ENCODE measurements at places on chromosomes 1 and 21.

- no peak for DNase-seq
Observed at GRCh38 chr1:160354388-160354985, 11.3 kb downstream of the NCSTN start.

GRCh38 chr1:46522969-46523320 is 28.5 kb downstream of the KNCN start:
- DNase-seq = no peak

DNA sequence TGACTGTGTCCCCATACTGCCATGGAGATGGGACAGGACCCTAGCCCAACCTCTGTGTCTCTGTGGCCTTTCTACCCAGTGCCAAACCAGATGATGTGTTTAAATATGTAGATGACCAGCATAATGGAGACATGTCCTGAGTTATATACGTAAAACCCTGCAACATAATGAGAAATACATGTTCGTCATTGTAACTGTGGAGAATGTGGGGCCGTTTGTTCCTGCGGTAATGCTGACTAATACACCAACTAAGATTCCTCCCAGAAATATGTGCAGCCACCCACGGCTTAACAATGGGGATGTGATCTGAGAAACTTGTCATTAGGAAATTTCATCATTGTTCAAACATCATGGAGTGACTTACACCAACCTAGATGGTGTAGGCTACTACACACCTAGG is 71.7 kb upstream of the SIM2 start:
- DNase-seq = no peak

- no peak for DNase-seq
Observed at GRCh38 chr21:16302851-16303282, 573.1 kb downstream of the USP25 start.

GRCh38 chr1:174204697-174205308 is 45.5 kb downstream of the RABGAP1L start:
- DNase-seq = no peak

DNA sequence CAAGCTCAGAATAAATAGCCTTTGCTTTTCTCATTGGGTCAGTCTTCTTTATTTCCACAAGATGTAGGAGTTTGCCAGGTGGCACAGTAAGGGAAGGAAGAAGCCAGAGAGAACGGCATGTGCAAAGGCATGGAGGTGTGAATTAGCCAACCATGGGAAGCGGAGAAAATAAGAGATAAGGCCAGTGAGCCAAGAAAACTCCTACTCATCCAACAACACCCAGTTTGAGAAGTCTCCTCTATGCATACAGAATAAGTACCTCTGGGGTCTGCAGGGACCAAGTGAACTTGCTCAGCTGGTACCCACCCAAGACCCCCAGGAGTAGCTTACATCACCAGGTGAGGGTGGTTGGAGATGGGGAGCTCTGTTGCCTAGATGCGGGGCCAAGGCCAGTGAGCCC is 66.7 kb downstream of the TAS1R2 start:
- no peak for DNase-seq

DNA sequence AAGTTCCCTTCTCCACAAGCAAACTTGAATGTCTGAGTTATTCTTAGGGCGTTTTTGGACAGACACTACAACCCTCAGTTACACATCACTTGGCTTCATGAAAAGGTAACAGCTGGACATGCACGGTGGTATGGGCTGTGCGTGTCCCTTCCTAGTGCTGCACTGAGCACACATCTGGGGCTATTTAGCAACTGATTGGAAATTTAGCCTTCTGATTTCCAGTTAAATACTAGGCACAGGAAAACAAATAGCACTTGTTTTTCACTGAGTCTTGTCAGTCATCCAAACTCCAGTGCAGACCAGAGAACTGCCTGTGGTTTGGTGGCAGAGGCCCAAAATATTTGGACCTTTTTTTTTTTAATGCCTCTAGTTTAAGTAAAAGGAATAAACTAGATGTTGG is 134.7 kb downstream of the TGFBR3 start:
- DNase-seq = no peak

- DNase-seq = no peak
Observed at GRCh38 chr1:159207080-159207479, 2.4 kb downstream of the ACKR1 start.

DNA sequence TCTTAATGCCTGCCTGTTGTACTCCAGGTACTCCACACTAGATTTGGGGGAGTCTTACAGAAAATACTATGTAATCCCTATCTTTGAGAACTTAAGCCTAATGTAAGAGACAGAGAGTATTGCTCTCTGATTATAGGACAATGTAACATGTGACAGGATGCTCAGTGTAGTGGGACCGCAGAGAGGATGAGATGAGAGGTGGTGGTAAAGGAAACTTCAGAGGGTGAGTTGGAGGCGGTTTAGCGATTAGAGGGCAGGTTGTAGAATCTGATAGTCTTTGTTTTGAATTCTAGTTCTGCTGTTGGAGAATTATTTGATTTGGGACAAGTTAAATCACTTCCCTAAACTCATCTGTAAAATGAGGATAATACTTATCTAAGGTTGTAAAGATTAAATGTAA is 5.4 kb downstream of the SOAT1 start:
- DNase-seq = peak; percentile 3

DNA sequence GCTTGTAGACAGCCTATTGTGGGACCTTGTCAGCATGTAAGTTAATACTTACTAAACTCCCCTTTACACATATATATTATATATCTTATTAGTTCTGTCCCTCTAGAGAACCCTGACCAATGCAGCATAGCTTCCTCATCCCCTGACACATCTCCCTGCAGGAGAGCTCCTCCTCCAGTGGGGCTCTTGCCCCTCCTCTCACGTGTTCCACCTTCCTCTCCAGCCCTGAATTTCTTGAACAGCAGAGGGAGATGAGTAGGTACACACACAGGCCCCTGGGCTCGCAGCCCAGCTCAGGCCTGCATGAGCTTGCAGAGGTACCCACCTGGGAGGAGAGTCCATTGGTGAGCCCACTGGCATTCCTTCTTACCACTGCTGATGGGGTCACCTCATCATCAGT is 27.3 kb upstream of the GOLT1A start:
- no peak for DNase-seq

DNA sequence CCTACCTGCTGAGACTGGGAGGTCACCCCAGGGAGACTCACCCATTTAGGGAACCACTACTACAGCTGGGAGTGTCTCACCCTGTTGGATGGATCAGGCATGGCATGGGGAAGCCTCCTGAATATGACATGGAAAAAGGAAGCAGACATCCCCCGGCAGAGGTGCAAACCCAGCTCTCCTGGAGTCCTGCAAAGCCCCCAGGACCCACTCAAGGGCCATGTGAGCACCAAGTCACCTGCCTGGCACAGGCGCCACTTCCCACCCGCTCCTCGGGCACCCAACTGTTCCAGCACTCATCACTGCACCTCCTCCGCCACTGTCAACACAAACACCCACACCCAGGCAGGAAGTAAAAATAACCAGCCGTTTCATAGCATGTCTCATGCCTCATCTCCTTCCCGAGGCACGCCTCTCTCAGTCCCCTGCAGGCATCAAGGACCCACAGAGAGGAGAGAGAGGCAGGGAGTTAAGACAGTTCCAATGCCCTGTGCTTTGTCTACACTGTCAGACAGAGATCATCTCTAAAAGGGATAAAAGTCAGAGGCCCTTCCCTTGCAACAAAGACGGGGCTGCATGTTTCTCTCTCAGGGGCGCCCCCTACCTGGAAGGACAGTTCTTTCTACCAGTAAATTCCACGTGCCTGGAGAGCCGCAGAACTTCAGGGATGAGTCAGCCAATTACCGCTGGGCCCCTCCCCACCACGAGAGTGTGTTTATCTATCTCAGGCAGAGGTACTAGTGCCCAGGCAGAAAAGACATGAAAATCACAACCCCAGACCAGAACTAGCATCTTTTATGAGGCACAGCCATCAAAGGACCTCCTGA is 150.1 kb upstream of the SOD1 start:
- DNase-seq = no peak

- no peak for DNase-seq
Observed at GRCh38 chr21:38925923-38926322, 120.2 kb downstream of the ETS2 start.

- peak; percentile 62 for DNase-seq
Observed at GRCh38 chr21:14569868-14570267, 23.8 kb upstream of the SAMSN1 start.

DNA sequence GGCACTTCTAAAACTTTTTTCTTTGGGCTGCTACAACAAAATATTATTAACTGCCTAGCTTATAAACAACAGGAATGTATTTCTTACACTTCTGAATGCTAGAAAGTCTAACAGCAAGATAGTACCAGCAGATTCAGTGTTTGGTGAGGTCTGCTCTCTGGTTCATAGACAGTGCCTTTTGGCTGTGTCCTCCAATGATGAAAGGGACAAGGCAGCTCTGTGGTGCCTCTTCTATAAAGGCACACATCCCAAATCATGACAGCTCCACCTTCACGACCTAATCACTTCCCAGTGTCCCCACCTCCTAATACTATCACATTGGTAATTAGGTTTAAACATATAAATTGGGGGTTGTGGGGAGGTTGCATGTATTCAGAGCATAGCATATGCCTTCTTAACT is 9.5 kb downstream of the CFH start:
- DNase-seq = no peak

- DNase-seq = no peak
Observed at GRCh38 chr21:44702111-44702972, 5.4 kb downstream of the KRTAP10-12 start.

DNA sequence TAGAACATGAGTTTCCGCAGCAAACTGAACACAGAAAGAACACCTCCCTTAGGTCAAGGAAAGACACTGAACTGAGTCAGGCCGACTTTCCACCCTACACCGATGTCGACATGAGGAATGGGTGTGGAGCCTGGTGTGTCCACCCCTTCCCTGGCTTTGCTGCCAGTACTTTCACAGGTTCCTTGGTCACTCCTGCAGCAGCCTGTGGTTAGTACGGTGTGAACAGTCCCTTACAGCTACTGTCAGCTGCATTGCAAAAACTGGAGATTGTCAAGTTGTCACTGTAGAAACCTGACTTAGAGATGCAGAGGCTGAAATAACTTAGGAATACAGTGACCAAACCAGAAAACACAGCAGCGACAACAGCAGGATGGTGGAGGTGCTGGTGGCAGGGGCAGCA is 7.1 kb downstream of the PGLYRP3 start:
- DNase-seq = no peak

- no peak for DNase-seq
Observed at GRCh38 chr1:226763905-226764264, 24.8 kb upstream of the ITPKB start.

- no peak for DNase-seq
Observed at GRCh38 chr1:224213438-224214119, 30.5 kb downstream of the DEGS1 start.

DNA sequence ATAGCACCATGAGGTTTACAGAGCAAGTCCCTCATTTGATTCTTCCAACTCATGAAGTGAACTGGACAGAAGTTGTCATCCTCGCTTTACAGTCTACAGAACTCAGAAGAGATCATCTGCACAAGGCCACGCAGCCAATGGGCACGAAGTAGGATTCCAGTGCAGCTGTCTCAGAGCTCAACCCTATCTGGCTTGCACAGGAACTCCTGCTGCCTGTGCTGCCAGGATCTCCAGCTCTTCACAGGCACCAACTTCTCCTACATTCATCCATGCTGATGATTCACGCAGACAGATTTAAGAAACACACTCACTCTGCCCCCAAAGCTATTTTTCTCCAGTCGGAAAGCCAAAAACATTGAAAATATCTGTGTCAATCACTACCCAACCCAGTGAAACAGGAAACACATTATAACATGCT is 157.0 kb downstream of the RERE start:
- DNase-seq = no peak

GRCh38 chr1:233359431-233359830 is 31.9 kb downstream of the MAP3K21 start:
- DNase-seq = no peak

Measured in NK-92 treated with Interleukin-12 subunit alpha and Interleukin-12 subunit beta, amount 100 ng/mL, for 24 hours (cell line).